ENCODE measurements at places on chromosomes 4 and X.

GRCh38 chr4:21893136-21893535, 55.4 kb downstream of the KCNIP4 start:
- no peak for ATAC-seq

- ATAC-seq = no peak
These were observed 87.9 kb downstream of the LRRC66 start for GRCh38 chr4:51932261-51932660.

DNA sequence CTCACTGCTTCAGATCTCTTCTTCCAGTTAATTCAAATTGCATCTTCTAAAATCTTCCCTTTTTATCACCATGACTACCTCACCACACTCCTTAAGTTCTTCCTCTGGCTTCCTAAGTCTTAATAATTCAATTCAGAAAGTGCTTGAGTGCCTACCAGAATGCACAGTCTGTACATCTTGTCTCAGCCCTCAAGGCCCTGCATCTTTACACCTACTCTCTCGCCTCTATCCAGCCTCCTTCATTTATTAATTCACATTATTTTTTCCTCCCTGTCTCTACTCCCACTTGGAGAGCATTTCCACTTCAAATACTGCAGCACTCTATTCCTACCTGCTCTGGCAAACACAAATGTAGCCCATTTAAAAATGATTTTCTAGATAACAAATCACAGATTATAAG, 90.5 kb downstream of the MAPK10 start:
- no peak for ATAC-seq

- no peak for ATAC-seq
These were observed 24.2 kb upstream of the SPON2 start for GRCh38 chr4:1196421-1197183.

- no peak for ATAC-seq
These were observed 5.5 kb upstream of the MXD4 start for GRCh38 chr4:2267320-2267811.

DNA sequence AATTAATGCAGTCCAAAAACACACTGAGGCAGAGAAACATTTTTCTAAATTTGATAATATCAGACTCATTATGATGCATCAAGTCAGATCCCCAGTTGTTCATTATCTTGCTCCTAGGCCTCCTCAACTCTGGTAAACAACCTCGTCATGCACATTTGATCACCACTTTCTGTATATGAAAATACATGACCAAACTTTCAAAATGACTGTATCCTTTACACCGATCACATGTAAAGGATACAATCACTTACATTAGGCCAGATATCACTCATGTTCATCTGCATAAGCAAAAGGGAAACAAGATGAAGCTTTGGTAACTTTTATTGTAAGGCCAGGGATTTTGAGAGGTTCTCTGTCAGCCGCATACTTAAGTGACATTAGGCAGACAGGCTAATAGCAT, 99.4 kb upstream of the IL1RAPL1 start:
- ATAC-seq = no peak

- ATAC-seq = no peak
These were observed 14.8 kb downstream of the PJA1 start for GRCh38 chrX:69150281-69150960.

DNA sequence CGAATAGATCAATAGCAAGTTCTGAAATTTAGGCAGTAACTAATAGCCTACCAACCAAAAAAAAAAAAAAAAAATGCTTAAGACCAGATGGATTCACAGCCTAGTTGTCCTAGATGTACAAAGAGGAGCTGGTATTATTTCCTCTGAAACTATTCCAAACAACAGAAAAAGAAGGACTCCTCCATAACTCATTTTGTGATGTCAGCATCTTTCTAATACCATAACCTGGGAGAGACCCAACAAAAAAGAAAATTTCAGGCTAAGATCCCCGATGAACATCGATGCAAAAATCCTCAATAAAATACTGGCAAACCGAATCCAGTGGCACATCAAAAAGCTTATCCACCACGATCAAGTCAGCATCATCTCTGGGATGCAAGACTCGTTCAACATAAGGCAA, 1557.9 kb downstream of the C4orf33 start:
- ATAC-seq = no peak

GRCh38 chr4:131091896-131092295, 1995.9 kb downstream of the C4orf33 start:
- ATAC-seq = no peak

- ATAC-seq = peak; percentile 52
These were observed at the start of gene SLC10A4 for GRCh38 chr4:48483006-48483776. SLC10A4 (plus strand) TSS chr4:48483343; CDS start chr4:48483562, 219 bp downstream.

DNA sequence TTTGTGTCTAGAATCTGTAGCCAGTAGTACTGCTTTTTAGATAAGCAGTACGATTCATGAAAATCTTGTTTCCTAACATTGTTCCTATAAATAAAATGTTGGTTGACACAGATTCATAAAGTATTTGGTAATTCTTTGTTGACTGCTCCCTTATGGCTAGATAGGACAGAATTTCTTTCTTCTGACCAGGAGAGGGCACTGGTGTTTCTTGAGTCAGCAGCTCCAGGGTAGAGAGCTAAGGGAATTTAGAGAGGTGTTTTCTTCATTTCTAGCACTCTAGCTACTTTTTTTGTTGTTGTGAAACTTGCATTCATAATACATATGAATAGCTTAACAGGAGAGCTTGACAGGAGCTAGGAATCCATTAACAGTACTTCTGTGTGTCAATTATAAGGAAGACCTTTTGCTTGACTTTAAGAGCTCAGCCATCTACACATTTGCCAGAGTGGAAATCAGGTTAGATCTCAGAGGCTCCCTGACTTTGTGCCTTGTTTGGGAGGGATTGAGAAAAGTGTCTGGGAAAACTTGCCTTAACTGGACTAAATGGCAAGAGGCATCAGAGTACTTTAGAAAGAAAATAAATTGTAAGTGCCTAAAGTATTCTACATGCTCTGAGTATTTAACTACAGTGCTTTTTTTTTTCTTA, 756.1 kb downstream of the SH3BGRL start:
- ATAC-seq = no peak

DNA sequence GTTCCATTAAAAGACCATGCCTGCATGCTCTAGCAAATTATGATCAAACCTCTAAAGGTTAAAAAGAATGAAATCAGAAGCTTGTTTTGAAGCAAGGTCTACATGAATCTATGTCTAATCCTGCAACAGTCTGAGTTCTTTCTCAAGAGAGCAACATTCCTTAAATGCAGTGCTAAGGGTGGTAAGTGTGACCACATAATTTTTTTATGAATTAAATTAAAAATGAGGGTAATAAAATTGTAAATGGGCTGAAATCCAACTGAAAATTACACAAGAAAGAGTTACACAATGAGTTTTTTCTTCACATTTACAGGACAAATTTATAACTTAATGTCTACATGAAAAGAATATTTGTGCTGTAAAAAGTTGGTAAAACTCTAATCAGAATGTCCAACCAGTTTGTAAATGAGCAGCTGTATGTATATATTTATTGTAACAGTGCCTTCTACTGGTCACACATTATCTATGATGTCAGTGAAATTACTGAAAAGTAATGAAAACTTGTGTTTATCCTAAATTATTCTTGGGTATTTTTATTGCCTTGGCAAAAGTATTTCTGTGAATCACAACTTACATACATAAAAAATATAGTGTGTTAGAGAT, 336.3 kb upstream of the PITX2 start:
- ATAC-seq = no peak

GRCh38 chrX:125522752-125523151, 203.1 kb downstream of the TEX13C start:
- no peak for ATAC-seq

DNA sequence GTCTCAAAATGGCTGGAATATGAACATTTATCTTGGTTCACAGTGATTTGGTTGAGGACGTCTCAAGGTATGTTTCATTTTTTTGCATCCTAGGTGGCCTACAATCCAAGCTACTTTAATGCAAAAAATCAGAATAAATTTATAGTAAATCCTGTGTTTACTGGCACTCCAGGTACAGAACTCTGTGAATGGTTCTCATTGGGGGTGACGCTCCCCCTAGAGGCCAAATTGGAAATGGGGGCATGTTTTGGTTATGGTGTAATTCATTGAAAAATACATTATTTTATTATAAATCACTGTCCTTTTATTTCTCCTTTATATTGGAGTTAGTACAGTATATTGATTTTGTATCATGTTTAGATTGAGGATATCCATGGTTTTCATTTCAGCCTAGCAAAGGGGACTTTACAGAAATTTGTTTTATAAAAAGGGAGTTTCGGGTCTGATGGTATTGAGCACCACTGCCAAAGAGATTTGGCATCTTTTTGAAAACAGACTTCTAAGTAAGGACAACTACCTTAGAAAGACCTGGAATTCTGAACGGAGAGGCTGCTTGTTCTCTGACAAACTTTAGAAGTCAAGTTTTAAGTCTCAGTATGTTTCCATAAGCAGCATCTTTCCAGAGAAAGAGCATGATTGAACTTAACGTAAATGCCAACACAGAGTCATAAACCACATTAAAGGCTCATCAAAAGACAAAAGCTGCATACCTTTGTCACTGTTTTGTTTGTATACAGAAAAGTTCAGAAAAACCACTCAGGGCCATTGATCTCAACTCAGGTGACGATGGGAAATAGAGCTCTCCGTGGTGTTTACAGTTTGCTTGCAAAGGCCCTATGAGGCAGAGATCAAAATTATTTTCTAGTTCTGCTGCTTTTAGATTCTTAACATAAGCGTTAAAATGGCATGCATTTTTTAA, 19.4 kb downstream of the MTM1 start:
- ATAC-seq = no peak

DNA sequence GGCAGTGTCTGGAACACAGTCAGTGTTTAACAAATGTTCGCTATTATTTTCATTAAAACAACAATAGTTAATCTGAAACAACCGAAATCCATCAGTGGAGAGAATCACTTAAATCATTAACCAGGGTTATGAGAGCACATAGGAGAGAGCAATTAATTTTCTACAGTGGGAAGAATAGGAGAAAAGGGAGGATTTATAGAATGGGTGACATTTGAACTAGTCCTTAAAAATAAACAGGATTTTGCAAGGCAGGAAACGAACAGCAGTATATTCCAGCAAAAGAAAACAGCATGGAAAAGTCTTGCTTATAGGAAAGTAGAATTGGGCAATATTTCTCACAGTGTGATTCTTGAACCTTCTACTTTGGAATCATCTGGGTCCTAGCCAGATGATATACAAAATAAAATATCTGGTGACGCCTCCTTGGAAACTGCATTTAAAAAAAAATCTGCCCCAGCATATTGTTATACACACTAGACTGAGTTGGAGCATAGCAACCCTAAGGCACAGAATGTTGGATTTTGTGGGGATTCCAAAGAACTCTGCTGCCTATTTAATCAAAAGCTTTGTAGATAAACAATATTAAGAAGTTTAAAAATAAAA, 56.1 kb downstream of the INTS12 start:
- ATAC-seq = no peak

DNA sequence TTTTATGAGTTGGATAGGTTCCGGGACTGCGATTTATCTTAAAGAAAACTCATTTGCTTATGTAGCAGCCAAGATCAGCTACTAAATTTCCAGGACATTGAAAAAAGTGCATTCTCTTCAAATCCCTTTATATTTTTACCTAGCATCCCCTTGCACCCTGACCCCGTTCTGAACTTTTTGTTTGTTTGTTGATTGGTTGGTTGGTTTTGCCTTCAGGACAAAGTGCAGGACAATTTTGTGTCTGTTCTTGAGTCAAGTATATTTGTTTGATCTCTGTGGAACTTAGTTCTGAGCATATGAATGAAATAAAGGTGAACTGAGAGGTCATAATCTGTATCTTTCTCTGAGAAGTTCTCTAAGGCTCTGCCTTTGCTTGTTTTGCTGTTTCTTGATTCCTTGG, 12.8 kb upstream of the TAPT1 start:
- ATAC-seq = no peak

DNA sequence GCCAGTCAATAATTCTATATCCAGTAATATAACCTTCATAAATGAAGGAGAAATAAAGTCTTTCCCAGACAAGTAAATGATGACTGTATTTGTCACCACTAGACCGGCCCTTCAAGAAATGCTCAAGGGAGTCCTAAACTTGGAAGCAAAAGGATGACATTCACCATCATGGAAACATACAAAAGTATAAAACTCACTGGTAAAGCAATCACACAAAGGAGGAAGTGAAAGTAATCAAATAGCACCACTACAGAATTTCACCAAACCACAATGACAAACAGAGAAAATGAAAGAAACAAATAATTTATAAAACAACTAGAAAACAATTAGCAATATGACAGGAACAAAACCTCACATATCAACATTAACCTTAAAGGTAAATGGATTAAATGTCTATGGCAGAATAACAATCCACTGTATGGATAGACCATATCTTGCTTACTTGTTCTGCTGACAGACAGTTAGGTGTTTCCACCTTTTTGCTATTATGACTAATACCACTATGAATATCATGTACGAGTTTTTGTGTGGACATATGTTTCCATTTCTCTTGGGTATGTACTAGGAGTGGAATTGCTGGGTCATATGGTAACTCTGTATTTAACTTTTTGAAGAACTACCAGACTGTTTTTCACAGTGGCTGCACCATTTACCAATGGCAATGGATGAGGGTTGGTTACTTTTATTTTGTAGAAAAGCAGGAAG, 44.9 kb downstream of the NAT8L start:
- ATAC-seq = no peak

DNA sequence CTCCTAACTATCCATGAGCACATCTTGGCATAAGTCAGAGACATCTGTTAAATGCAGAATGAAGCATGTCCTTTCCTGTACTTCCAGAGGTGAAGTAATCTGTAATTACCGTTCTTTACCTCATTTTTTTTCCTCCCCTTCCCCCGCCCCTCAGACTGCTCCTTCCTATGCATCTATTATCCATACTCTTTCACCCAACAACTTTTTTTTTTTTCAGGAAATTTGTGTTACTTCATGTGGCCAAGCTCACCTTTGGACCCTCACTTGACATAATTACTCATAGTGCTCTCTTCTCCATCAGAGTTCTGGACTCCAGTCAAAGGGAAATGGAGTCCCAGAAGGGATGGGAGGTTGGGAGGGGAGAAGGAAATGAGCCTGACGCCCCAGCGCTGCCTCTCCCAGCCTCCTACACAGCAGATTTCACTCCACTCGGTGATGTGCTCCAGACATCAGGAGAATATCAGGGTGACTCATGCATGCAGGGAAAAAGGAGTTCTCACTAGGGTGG, 568.8 kb downstream of the STIM2 start:
- ATAC-seq = no peak

DNA sequence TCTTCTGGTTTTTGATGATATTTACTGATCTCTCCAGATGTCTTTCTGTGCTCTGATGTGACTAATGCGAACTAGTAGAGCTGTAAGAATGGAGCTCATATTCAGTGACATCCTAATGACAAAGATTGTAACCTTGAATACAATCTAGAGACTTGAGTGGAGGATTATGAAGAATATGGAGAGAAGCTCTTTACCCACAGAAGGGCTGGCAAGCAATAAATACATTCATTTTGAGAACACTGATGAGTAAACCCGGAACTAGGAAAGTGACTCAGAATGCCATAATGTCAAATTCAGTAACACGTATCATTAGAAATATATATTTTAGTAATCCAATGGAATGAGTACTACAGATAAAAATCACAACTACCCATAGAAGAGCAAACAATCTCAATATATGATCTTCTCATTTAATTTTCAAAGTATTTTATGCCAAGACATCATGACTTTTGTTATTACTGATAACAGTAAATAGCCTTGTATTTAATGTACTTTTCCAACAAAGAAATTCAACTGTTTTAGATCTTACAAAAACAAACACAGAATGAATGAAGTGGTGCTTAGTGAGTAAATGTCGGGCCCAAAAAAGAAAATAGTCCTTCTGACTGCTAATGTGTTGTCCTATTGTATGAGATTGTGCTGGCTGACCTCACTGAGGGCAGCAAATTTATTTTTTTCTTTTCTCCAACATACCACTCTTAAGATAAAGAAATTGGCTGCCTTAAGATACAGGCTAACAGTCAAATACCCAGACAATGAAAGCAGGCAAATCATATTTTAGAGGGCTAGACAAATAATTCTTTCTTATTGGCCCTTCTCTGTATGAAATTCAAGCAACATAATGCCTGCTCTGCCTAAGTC, 49.2 kb upstream of the HDAC8 start:
- peak; percentile 90 for ATAC-seq
